SJSA1 (cell line): ENCODE measurements at places on chromosomes 3 and 15. TPM values are rescaled to one million over a fixed set of nuclear protein-coding genes. Genes with fewer than 3 reads are reported as not detected.

SCAANT1 gene
- total RNA-seq, result not detected in 2 replicates

EPHB1 gene
- not detected in 2 replicates for total RNA-seq

DNA sequence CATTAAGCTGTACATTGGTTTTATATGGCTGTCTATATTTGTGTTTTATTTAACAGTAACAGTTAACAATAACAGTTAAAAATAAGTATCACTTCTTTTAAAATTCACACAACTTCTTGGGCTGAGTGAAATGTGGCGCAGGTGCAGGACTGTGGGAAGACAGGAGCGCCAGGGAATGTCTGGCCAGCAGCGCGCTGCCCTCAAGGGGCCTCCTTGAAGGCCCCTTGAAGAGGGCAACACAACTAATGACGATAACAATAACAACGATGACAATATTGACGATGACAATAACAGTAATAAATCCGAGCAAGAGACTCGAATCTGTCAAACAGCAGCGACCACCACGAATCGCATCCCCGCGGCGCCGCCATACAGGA lies 411 bp upstream of the PPP2R3A start:
- peak; percentile 62 for DNase-seq

DNA sequence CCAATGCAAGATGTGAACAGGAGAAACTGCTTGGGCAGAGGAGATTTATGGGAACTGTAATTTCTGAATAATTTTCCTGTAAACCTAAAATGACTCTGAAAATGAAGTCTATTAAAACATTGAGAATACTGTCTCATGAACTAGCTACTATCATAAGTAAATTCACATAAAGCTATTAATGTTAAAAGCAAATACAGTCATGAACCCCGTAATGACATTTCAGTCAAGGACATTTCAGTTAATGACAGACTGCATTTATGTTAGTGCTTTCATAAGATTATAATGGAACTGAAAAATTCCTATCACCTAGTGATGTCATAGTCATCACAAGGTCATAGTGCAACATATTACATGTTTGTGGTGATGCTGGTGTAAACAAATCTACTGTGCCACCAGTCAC lies 17.2 kb downstream of the CBLB start:
- DNase-seq, result no peak

DNA sequence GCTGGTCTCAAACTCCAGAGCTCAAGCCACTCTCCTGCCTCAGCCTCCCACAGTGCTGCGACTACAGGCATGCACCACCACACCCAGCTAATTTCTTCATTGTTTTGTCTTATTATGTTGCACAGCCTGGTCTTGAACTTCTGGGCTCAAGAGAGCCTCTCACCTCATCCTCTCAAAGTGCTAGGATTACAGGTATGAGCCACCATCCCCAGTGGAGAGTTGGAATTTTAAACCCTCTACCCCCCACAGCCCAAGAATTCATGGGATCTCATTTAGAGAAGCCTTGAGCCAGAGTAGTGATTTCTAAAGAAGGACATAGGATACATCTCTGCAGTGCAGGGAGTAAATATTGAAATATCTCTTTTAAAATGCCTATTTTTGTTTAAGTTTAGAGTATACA lies 221.1 kb downstream of the CACNA2D3 start:
- no peak for DNase-seq

CCR8 gene
- total RNA-seq, result not detected in 2 replicates

C15orf62 gene
- 0.03 TPM in 1 of 2 replicates, not detected in the other for total RNA-seq

AMT gene
- 0.85 and 1.5 TPM in 2 replicates for total RNA-seq

DNA sequence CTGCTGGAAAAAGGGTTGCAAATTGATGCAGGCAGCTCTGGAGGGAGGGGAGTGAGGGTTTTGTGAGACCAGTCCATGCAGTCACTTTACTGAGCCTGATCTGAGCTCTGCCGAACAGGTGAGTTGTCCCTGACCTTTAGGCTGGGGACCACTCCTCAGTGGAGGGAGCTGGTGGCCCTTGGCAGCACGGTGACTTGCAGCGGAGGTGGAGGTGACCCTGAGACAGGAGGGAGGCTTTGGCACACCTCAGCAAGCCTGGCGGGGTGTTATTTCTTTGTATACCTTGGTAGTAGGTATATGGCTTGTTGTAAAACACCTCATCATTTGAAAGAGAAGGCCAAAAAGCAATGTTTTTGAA lies 43.5 kb downstream of the FGD5 start:
- DNase-seq, result no peak

PLCB2 gene
- total RNA-seq, result 34.8 and 61.9 TPM in 2 replicates

DNA sequence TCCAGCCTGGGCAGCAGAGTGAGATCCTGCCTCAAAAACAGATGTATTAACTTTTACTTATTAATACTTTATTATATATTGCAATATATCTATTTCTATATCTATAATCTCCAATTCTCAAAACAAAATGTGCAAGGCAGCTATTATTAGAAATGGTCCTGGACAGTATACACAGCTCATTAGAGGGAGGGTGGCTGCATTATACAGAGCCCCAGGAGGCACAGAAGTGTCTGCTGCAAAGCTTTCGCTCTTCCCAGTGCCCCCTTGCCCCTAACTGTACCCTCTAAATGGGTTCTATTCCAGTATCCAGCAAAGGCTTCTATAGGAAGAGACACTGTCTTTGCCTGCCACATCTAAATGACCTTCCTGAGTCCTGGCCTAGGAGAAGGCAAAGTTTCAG lies 24.5 kb downstream of the ARL14 start:
- no peak for DNase-seq

DHX30 gene
- total RNA-seq, result 45.0 and 70.6 TPM in 2 replicates

GRCh38 chr15:69798481-69799250 lies 299.1 kb downstream of the TLE3 start:
- peak; percentile 34 for DNase-seq

DNA sequence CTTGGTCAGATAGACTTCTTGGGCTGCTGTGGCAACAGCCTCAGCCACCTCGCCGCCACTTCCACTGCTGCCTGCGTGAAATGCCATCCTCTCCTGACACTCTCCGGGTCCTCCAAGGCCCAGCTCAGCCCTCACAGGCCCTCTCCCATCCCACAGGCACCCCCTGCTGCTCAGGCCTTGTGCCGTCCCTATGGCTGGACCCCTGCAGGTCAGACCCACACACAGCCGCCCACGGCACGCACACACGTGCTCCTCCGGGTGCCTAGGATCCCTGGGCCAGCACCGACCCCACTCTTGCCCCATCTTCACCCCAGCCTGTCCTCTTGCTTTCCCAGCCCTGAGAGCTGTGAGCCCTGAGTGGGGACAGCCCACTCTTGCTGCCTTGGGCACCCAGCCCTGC lies 19.7 kb downstream of the CFAP100 start:
- DNase-seq, result no peak

- DNase-seq, result peak; percentile 41
Measured at GRCh38 chr3:63864008-63864964, 619 bp downstream of the ATXN7 start.
